ENCODE measurements at places on chromosomes 7 and 10.

DNA sequence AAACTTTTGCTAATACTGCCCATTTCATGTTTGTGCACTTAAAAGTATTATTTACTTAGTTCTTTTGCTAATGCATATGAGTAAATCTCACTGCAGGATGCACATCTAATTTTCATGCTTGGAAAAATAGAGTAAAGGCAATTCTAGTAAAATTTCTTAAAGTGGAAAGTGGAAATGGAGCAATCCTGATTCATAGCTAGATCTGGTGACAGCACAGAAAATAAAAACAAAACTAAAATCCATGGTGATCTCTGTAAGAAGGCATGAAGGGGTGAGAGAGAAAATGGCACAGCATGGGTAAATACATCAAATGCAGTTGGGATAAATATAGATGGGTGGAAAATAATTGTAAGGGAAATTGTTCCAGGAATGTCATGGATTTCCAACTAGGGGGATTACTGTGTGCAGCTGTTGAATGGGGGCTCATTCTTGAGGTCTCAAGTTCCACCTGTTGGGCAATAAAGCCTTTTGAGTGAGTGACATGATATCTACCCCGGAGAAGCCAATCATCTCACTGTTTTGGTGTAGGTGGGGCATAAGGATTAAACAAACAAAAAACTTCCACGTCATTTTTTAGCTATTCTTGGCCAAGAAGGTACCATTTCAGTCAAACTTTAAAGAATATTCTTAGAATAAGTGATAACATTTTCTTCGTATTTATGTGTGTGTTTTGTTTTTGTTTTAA, 1.7 kb upstream of the MCU start:
- no peak for DNase-seq

DNA sequence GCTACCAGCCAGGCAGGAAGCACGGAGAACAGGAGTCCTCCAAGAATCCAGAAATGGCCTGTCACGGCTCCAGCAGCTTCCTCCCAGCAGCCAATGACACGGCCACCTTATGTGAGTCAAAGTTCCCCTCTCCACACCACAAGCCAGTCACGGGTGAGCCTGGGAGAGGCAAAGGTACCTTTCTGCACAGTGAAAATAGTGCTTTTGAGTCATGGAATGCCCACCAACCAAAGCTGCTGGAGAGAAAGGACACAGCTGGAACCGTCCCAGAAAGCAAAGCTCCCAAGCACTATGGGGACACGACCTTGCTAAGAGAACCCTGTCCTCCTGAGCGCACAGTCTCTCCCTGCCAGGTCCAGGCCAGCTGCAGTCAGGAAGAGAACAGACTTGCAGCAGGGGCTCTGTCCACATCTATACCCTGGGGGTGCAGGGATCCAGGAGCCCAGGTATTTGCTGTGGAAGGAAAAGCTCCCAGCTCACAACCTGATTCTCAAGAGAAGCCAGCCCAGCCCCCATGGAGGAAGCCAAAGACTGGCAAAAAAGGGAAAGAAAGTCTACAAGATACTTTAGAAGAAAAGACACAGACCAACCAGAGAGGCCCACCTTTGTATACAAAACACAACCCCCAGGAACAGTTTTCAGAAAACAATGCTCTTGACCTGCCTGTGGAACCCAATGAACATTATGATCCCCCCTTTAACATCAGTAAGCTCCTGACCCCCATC, 24.4 kb downstream of the C10orf71 start:
- DNase-seq: no peak

GRCh38 chr7:122528879-122529481, 169.9 kb downstream of the RNF133 start:
- DNase-seq: no peak

- DNase-seq: no peak
Observed at GRCh38 chr10:93006435-93007039, 54.1 kb upstream of the CYP26C1 start.

DNA sequence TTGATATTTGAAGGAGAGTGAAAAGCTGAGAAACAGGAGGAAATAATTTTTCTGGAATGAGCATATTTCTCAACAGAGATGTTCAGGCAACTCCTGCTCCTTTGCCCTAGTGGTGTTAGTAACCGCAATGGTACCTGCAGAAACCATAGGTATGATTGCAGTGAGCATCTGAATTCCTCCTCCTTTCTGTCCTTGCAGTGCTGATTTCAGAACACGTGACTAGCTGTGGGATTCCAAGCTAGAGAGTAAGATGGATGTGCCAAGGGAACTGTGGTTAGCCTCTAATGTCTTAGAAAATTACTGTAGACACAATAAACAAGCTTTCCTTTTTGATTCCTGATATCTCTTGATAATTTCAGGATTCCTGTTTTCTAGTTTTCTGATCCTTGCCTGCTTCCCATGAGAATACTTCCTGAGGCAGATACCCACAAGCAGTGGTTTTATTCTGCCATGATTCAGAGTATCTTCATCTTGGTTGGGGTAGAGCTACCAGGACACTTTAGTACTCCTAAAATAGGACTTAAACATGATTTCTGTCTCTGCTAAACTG, 27.5 kb downstream of the LRGUK start:
- DNase-seq: no peak

DNA sequence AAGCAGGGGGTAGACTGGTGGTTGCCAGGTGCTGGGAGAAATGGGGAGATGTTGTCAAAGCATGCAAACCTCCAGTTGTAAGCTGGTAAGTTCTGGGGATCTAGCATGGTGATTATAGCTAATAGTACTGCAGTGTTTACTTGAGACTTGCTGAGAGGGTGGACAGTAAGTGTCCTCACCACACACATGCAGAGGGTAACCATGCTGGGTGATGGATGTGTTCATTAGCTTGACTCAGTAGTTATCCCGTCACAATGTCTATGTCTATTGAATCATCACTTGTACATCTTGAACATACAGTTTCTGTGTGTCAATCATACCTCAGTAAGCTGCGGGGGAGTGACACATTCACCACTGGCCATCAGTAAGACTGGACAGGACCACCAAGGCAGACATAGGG, 42.1 kb downstream of the GSDME start:
- DNase-seq: no peak

- no peak for DNase-seq
Observed at GRCh38 chr10:27783660-27784059, 38.0 kb upstream of the MKX start.

GRCh38 chr7:139999516-139999915, 63.2 kb downstream of the PARP12 start:
- DNase-seq: no peak

DNA sequence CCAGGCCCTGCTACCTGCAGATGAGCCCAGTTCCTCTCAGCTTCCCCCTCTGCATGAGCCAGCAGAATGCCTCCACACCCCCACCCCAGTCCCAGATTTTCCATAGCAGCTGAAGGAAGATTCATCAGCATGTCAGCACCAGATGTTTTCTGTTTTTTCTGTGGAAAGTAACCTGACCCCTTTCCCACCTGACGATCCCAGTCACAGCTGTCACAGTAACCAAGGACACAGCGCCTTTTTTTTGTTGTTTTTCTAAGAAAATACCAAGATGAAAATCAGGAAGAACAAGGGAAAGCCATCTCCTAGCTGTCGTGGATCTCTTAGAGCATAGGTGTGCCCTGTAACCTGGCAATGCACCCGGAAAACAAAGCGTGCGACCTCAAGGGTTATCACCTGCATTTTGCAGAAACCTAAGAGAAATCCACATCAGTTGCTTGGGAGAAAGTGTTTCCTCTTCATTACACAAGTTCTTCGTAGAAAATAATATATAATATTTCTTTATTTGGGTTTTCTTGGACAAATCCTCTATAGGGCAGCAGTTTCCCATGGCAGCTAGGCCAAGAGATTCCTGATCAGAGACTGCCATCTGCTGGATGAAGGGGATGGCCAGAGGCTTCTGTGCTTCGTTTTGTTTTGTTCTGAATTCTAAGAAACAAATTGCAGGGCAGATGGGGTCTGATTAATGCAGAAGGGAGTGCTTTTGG, 401.9 kb downstream of the TNS3 start:
- no peak for DNase-seq

Data from left colon (tissue), 2 donors.